A549 treated with RU486 at 1 μM for 4 hours (cell line): ENCODE measurements at places on chromosomes 7 and 10. TPM values are rescaled to one million over a fixed set of nuclear protein-coding genes. Genes with fewer than 3 reads are reported as not detected.

MSMB gene
- not detected in 5 replicates for total RNA-seq

ZNF25 gene
- 1.0 to 2.2 TPM (median 2.0 TPM) in 5 replicates for total RNA-seq

VWDE gene
- 0.18 to 0.99 TPM (median 0.40 TPM) in 5 replicates for total RNA-seq

HOXA5 gene
- 2.8 to 7.5 TPM (median 6.6 TPM) in 5 replicates for total RNA-seq

ZNF786 gene
- 5.3 to 6.8 TPM (median 6.5 TPM) in 5 replicates for total RNA-seq

OR13A1 gene
- total RNA-seq, result not detected in 5 replicates

LRRC4 gene
- total RNA-seq, result not detected in 5 replicates

ASZ1 gene
- total RNA-seq, result not detected in 5 replicates

COBL gene
- 4.2 to 5.5 TPM (median 4.9 TPM) in 5 replicates for total RNA-seq

PAPSS2 gene
- total RNA-seq, result 18.7 to 25.1 TPM (median 22.7 TPM) in 5 replicates

CRTAC1 gene
- 0.88 to 1.5 TPM (median 1.1 TPM) in 5 replicates for total RNA-seq

TSPAN14 gene
- total RNA-seq, result 106 to 151 TPM (median 131 TPM) in 5 replicates

DPCD gene
- 33.3 to 40.5 TPM (median 35.2 TPM) in 5 replicates for total RNA-seq

NODAL gene
- total RNA-seq, result not detected in 5 replicates

ANKRD22 gene
- total RNA-seq, result 0.14 to 0.46 TPM (median 0.27 TPM) in 5 replicates

TMEM229A gene
- not detected in 5 replicates for total RNA-seq

PRSS1 gene
- not detected in 5 replicates for total RNA-seq

TUBB8 gene
- 0.18 TPM in 1 of 5 replicates, not detected in the others for total RNA-seq

AKR1D1 gene
- not detected in 5 replicates for total RNA-seq
